ENCODE measurements at places on chromosomes 7 and 10.

DNA sequence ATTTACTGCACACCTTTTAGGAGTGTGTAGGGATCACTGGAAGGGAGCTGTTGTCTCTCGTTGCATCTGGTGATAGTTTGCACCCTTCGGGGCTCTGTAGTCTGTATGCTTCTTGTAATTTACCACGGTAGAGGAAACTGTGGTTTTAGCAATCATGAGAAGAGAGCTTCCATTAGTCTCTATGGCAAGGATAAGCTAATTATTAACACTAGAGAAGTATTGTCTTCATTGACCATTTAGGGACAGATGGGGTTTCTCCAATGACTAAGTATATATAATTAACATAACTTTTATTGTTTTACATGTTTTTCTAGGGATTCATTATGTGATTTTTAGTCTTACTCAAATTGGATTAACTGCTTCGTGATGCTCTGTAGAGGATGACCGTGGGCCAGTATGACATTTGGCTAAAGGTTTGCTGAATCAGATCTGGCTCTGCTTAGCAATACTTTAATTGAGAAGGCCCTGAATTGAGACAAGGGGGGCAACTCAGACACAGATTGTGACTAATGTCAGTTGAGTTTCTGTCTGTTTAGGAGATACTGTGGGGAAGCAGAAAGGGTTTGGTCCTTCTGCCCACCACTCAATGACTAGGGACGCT, 8.7 kb downstream of the SLC18A2 start:
- DNase-seq, result no peak

DNA sequence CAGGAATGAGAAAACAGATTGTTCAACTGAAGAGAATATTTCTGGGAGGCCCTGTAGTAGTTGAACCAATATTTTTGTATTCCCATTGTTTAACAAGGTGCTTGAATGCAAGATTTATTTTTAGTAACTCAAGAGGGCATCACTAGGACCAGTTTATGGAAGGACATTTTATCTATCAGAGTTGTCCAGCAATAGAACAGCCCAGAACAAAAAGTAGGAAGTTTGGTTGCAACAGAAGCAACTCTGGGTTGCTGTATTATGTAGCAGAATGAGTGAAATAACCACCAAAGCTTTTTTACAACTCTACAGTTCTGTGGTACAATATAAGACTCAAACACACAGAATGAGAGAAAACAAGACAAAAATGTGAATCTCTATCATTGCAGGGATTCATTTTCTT, 34.7 kb downstream of the CPED1 start:
- DNase-seq, result no peak

DNA sequence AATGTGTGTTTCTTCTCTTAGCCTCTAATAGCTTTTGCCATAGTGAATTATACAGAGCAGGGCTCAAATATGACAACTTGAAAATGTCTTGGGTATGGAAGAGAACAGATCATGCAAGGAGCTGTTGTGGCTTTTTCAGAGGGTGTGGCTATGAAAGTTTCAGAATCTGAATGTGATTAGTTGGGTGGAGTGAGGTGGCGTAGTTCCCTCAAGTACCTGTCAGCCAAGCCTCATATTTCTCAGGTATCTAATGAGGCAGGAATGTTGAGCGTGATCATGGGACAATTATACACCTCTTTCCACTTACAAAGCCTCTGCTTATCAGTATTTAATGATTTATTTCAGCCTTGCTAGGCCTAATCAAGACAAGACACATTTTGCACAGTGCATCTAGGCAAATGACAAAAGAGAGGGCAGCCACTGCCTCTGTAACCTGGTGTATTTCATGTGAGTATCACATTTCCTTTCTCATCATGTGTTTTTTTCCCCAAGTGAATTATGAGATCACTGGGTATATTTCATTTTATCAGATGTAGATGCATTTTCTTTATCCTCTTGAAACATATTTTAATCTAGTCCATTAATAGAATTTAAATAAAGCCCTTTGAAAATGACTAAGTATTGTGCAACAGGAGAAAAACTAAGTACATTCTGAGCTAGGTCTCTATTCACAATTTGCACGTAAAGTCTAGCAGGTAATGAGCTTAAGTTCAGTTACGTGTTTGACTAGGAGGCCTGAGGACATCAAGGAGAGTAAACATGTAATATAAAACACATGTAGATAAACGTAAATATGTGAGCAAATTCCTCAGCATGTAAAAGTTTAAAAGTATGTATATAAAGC, 644.4 kb upstream of the IGFBP3 start:
- DNase-seq, result no peak

DNA sequence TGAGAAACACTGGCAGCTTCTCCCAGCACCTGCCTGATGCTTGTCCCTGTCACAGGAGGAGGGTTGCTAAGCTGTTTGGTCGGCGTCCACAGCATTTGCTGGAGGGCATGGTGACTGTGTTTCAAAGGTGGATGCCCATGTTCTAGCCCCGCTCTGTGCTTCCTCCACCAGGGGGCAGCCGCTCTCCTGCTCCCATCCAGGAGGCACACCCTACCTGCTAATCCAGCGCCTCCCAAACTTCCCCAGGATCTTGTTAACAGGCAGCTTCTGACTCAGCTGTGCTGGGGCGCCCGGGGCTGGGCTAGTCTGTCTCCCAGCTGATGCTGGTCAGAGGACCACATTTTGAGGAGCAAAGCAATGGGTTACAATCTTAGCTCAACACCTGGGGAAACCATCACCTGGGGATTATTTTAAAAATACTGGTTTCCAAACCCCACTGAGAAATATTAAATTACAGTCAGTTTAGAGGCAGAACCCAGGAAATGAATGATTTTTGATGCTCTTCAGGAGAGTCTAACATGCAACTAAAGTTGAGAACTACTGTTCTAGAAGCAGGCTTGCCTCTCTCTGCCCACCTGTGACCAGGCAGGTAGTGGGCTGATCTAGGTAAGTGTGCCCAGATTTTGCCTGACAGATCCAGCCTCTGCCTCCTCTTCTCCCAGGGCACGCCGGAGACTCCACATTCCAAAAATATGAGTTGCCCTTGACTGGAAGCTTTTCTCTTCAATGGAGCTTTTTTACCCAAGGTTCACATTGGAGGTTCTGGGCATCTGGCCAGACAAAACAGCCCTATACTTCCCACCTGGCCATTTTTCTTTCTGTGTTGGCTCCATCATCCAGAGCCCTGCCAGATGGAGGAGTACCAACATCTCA, 92.7 kb upstream of the GPR26 start:
- peak; percentile 27 for DNase-seq

DNA sequence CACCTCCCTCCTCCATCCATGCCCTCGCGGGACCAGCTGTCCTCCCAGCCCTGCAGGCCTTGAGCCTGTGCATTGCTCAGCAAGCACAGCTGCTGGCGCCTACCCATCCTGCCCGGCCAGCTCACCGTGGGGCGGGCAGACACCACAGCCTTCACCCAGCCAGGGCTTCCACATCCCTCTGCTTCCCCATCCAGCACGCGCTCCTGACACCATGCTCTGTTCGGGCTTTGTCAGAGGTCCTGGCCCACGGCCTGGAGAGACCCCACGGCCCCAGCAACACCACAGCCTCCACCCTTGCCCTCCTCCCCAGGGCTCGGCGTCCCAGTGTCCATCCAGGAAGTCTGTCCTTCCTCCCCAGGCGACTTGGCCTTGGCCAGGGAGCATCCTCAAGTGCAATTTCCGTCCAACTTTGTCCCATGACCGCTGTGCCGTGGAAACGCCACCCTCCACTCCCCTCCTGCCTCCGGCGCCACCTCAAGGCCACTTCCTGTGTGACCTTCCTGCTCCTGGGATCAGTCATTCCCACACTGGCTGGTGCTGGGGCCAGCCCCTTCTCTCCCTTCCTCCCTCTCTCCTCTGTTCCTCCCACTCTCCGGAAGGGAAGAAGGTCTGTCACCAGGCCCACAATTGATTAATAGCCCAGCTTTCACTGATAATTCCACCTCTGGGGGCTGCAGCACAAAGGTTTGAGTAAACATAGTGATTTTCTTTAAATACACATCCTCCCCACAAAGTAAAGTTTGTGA, 71.5 kb upstream of the SMNDC1 start:
- DNase-seq, result peak; percentile 86

- DNase-seq, result peak; percentile 28
These were observed 1.9 kb upstream of the ARL4A start for GRCh38 chr7:12685550-12685949.

GRCh38 chr10:105769248-105770184, 1128.4 kb downstream of the SORCS3 start:
- no peak for DNase-seq

DNA sequence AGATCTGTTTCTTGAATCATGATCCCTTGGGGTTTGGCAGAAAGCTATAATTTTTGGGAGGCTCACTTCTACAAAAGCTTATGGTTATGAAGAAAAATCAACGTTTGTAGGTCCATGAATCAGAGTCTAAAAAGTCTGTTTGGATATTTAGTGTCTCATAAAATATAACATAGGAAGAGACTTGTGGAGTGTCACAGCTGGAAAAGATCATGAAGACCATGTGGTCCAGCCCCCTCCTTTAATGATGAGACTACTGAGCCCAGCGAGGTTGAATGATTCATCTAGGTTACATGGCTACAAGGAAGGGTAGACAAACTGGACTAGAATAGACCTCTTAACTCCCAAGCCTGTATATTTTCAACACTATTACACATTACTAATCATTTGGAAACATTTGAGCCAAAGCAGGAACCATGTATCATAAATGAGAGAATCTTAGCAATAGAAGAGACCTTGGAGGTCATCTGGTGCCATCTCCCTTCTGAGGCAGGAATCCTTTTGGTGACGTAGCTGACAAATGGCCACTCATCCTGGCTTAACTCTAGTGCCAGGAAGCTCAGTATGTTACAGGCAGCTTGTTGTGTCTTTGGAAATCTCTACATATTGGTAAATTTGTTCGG, 152.5 kb downstream of the CREB5 start:
- DNase-seq, result no peak

GRCh38 chr7:128773604-128774003, 2.0 kb downstream of the OPN1SW start:
- no peak for DNase-seq

GRCh38 chr10:111103196-111103840, 26.5 kb downstream of the ADRA2A start:
- DNase-seq, result no peak

GRCh38 chr10:117747636-117748035, 205.1 kb downstream of the EMX2 start:
- DNase-seq, result no peak

DNA sequence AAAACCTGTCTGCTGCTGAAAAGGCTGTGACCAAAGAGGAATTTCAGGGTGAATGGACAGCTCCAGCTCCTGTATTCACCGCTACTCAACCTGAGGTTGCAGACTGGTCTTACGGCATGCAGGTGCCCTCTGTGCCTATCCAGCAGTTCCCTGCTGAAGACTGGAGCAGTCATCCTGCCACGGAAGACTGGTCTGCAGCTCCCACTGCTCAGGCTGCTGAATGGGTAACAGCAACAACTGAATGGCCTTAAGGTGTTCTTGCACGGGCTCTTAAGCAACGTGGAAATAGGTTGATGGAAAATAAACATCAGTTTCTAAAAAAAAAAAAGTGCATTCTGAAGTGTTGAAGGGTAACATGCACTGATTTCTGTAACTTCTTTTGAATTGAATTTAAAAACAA, 82.3 kb downstream of the DAGLB start:
- DNase-seq, result no peak

- DNase-seq, result no peak
These were observed 3.1 kb upstream of the ZNF117 start for GRCh38 chr7:64993901-64994300.

DNA sequence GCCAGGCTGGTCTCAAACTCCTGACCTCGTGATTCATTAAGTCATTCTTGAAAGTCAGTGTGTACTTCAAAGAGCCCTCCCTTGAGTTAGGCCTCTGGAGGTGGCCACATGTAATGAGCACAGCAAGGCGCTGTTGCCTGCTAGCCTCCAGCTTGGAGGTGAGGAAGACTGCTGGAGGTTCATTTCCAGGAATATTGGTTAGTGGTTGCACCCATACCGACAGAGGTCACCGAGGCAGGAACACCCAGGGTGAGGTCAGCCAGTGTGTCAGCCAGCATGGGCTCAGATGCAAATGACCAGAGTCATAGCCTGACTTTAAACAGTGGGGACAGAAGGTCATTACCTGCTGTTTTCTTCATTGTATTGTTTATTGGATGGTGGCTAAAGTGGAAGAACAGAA, 85.0 kb downstream of the PLPP4 start:
- no peak for DNase-seq

DNA sequence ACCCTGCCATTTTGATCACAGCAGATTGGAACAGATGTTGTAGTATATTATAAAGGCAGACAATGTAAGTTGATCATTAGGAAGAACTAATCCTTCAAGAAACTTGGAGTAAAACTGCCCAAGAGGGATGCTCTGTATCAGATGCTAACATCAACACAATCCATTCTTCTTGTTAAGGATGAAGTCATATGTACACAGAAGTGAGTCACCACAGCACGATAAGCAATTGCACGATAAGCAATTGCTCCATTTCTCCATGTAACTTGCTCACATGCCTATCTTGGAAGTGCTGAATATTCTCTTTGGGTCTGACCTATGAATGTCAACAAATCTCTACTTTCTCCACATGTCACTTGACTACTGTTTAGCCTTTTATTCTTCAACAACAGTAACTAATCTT, 41.5 kb upstream of the DMTF1 start:
- peak; percentile 13 for DNase-seq

GRCh38 chr10:119498889-119499676, 43.4 kb downstream of the RGS10 start:
- DNase-seq, result no peak

- no peak for DNase-seq
These were observed 216.2 kb upstream of the PRKCQ start for GRCh38 chr10:6796231-6796630.

GRCh38 chr10:49486009-49486408, 52.9 kb downstream of the ERCC6 start:
- DNase-seq, result no peak

DNA sequence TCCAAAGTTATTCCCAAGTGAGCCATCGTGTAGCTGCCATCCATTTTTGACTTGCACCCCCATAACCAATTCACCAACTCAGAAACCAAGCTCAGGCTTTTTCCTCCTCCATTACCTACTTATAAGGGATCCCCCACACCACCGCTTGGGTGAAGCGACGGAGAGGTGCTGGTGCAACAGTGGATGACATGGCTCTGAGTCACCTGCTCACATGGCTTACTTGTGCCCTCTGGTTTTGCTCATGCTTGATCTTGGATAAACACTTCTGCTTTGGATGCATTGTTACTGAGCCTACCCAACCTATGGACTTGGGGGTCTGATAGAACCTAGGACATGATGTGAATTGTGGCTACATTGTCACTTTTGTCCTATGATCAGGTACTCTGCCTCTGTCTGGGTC, 12.0 kb upstream of the AKR1B1 start:
- DNase-seq, result peak; percentile 61

GRCh38 chr7:34048445-34048844, 143.1 kb downstream of the BMPER start:
- DNase-seq, result no peak

GRCh38 chr7:28048694-28049093, 131.9 kb downstream of the JAZF1 start:
- DNase-seq, result no peak
